Stimulated activated CD4-positive, alpha-beta T cell treated with anti-CD3 and anti-CD28 coated beads, Interleukin-1b, Interleukin-23, amount 100 ng/mL, for 1 hour (primary cell): ENCODE measurements at places on chromosomes 2 and 18.

- no peak for DNase-seq
Observed at GRCh38 chr18:2850816-2851215, 4.0 kb downstream of the EMILIN2 start.

GRCh38 chr2:108907822-108908712, 81.0 kb downstream of the EDAR start:
- DNase-seq = no peak

DNA sequence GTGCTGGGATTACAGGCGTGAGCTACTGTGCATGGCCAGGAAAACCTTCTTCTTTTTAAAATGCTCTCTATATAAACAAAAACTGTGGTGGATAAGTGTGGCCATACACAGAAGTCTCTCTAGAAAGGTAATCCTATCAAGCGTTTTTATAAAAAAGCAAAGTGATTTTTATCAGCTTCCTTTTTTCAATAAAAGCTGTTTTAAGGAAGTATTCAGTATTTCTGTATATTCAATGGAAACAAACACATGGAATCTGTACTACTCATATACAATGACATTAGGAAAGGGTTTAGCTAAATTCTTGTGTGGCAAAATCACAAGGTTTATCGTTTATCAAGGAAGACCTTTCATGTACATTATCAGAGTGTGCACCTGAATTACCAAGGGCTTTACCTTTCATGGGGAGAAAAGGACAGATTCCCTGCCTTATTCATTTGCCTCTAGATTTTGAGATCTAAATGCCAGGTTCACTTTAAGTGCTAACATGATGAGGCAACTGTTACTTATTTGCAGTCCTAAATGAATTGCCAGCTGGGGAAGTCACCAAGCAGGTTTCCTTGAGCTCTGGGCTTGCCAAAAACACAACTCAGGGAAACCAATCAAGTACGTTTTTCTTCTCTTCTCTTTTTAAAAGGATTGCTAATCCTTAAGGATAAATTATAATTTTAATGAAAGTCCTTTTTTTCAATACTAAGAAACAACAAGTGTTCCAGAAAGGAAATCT, 70.8 kb downstream of the RTN4 start:
- DNase-seq = no peak

GRCh38 chr2:62208074-62208757, 12.3 kb downstream of the B3GNT2 start:
- DNase-seq = no peak

GRCh38 chr18:74368901-74369705, 53.5 kb downstream of the C18orf63 start:
- DNase-seq = no peak

GRCh38 chr18:3798032-3798431, 348.1 kb downstream of the TGIF1 start:
- DNase-seq = no peak

DNA sequence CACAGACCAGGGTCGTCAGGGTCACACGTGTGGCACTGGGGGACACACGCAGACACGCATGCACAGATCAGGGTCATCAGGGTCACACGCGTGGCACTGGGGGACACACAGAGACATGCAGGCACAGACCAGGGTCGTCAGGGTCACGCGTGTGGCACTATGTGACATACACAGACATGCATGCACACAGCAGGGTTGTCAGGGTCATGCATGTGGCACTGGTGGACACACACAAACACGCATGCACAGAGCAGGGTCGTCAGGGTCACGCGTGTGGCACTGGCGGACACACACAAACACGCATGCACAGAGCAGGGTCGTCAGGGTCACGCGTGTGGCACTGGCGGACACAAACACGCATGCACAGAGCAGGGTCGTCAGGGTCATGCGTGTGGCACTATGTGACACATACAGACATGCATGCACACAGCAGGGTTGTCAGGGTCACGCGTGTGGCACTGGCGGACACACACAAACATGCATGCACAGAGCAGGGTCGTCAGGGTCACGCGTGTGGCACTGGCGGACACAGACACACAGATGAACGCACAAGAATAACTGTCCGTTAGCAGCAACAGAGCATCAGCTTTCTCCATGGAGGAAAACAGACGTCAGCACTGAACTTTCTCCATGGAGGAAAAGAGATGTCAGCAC, 34.9 kb downstream of the HDAC4 start:
- DNase-seq = no peak

- no peak for DNase-seq
Observed at GRCh38 chr18:41719808-41720207, 235.2 kb upstream of the PIK3C3 start.

DNA sequence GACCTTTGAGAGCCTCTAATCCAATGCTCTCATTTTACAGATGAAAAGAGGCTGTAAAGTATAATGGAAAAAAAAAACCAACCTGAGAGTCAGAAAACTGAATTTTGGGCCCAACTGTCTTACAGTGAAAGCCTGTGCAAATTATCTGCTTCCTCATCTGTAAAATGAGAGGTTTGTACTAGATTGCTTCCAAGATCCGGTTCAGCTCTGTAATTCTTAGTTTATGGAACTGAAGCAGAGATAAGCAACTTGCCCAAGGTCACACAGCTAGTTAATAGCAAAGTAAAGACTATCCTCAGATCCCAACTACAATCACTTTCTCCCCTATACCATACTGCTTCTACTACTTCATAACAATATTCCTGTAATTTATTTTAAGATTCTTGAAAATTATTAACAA, 6.3 kb downstream of the TLK1 start:
- no peak for DNase-seq

DNA sequence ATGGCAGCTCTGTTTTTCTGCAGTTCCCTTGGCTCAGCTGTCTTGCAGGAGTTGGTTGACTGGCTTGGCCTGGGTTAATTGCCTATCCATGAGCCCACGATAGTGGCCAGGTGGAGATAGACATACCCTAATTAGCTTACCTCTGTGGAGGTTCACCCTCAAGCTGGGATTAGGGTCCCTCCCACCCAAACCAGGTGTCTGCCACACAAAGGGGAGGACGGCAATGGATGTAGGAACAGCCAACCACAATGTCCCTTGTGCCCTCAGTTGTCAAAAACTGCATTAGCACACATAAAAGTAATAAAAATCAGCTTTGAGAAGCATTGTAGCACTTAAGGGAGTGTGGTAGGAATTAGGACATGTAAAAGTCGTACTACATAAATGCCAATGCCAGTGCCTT, 4.2 kb downstream of the CYP27A1 start:
- no peak for DNase-seq

- no peak for DNase-seq
Observed at GRCh38 chr2:5889519-5889918, 197.3 kb downstream of the SOX11 start.

DNA sequence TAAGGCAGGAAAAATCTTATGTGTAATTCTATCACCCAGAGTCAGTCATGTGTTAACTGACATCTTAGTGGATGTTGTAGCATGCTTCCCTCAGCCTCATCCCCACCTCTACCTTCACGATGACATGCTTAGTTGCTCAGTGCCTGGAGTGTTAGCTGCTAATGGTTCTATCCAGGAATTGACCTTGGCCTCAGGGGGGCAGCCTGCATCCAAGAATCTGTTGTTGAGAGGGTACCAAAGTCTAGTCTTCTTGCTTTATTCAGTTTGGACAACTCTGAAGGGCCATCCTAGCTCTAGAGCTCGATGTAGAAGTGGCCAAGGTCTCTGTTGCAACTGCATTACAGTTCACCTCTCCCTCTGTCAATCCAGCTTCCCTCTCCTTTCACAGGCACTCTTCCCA, 61.2 kb downstream of the ACYP2 start:
- DNase-seq = no peak

- no peak for DNase-seq
Observed at GRCh38 chr18:32851936-32852335, 79.1 kb upstream of the KLHL14 start.

- DNase-seq = no peak
Observed at GRCh38 chr2:128513961-128514283, 195.3 kb upstream of the HS6ST1 start.

DNA sequence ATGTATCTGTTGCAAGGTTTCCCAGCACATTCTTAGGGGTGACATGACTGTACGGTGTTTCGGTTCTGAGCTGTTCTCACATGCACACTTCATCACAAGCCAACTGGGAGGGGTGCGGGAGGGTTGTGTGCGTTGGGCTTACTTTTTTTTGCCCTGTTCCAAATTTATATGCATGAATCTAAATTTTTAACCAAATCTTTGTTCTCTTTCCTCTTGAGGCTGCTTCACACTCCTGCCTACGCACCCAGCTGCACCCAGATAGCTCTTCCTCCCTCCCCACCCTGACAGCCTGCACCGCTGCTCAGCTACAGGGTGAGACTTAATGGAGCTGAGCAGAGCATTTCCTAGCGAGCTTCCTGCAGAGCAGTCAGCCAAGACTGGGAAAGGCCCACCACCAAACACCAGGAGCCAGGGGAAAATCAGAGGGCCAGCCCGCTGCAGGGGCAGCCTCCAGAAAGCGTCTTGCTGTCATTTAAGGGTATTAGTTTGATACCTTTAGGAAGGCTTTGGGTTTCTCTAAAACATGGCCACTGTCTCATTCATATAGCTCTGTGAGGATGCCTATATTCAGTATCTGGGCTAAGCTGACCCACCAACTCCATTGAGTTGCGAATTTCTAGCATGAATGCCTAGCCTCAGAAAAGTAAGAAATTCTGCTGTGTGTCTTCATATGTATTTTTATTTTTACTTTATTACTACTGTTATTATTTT, 84.5 kb downstream of the POU3F3 start:
- no peak for DNase-seq

DNA sequence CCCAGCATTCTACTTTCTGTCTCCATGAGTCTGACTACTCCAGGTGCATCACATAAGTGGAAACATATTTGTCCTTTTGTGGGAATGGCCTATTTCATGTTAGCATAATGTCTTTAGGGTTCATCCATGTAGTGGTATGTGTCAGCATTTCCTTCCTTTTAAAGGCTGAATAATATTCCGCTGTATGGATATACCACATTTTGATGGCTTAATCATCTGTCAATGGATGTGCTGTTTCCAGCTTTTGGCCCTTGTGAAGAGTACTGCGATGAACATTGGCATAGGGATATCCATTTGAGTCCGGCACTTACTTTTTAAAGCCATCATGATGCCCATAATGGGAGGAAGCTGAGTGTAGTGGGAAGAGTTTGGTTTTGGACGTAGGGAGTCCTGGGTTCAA, 6.4 kb upstream of the ITGB6 start:
- no peak for DNase-seq

GRCh38 chr18:68376926-68377325, 338.0 kb downstream of the TMX3 start:
- no peak for DNase-seq

- no peak for DNase-seq
Observed at GRCh38 chr2:100976645-100977391, 25.3 kb upstream of the RPL31 start.

DNA sequence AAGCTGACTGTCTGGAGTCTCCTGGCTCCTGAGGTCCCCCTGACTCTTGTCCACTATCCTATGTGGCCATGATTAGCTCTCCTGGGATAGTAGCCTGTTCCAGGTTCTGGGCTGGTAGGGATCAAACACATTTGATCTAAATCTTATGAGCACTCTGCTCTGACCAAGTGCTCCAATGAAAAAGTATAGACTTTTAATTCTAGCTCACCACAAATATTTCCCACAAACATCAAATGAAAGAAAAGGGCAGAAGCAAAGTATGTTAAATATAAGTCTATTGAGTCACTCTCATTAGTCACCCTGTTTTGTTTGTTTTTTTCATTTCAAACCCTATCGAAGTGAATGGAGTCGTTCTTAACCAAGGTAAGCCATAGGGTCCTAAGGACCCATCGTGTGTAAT, 39.7 kb upstream of the NEDD4L start:
- no peak for DNase-seq

DNA sequence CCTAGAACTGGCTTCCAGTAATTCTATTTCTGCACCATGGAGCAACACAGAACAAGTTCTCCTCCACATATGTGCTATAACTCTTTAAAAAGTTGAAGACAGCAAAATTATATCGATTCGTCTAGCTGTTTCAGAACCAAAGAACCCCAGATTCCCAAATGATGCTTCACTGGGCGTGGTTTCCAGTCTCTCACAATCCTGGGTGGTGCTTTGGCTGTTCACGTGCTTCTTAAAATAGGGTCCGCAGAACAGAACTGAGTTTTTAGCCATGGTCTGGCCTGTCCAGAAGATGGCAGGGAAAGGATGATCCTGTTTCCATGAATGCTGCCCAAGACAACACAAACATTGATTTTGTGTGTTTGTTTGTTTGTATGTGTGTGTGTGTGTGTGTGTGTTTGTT, 37.6 kb upstream of the PARD3B start:
- DNase-seq = no peak

DNA sequence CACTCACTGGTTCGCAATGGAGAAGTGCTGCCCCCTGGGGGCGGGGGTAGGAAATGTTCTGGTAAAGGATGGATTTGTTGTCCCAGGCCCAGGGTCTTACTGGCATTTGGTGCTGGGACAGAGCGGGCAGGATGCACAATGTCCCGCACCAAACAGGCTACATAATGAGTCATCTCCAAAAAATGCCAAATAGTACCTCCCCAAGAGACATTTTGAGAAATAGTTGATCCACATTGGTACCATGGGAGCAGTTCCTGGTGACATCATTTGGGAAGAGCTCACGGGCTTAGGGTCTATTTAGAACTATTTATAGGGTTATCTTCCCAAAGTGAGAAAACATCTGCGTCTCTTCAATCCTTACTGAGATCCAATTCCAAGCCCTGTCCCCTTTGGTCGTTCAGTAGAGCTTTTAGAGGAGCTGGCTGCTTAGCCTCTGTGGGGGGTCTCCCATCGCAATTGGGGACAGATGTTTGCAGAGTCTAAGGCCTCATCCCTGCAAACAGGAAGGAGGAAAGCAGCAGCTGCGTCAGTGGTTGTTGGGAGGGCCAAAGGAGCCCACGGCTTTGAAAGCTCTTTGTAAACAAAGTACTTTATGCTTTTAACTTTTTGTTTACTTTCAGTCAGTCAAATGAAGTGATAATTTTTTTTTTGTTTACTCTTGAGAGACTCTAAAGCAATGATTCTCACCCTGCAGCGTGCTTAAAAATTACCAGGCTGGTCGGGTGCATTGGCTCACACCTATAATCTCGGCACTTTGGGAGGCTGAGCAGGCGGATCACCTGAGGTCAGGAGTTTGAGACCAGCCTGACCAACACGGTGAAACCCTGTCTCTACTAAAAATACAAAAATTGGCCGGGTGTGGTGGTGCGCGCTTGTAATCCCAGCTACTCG, 49.3 kb downstream of the GREB1 start:
- no peak for DNase-seq

- no peak for DNase-seq
Observed at GRCh38 chr2:112642966-112643365, 2.8 kb upstream of the SLC20A1 start.

GRCh38 chr2:113225263-113226259, 51.8 kb downstream of the PSD4 start:
- no peak for DNase-seq

DNA sequence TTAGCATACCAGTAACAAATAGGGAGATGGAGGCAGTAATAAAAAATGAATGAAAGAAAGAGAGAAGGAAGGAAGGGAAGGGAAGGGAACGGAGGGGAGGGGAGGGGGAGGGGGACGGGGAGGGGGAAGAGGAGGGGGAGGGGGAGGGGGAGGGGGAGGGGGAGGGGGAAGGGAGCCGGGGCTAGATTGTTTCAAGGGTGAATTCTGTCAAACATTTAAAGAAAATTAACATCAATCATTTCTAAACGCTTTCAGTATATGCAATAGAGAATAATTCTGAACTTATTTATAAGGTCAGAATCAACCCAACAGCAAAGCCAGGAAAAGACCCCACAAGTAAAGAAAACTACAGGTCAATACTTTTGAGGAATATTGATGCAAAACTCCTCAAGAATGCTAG, 858.8 kb upstream of the GYPC start:
- no peak for DNase-seq

- no peak for DNase-seq
Observed at GRCh38 chr2:238287737-238288649, at the start of gene PER2. Gene PER2 (minus strand): TSS chr2:238288610. CDS start chr2:238277936, 10,674 bp downstream.
